ENCODE measurements at places on chromosomes 12 and 14.

DNA sequence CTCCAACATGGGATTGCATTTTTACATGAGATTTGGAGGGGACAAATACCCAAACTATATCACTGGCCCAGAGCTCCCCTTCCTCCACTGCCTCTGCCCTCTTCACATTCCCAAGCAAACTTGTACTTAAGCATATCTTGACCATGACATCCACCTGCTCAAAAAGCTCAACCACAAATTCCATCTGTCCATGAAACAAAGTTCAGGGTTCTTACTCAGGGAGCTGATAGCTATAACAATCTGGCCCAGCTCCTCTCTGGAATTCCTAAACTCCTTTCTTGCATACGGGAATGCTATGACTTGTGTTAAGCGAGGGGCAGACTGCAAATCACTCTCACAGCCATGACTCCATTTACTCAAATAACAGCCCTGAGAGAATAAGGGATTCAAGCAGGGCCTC is 152.1 kb downstream of the GALC start:
- no peak for DNase-seq

DNA sequence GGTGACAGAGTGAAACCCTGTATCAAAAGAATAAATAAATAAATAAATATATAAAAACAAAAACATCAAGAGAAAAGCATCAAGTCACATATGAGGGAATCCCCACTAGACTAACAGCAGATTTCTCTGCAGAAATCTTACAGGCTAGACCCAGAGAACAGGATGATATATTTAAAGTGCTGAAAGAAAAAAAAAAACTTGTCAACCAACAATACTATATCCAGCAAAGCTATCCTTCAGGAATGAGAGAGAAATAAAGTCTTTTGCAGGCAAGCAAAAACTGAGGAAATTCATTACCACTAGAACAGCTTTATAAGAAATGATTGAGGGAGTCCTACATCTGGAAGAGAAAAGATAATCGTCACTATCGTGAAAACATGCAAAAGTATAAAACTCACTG is 6.4 kb upstream of the SFSWAP start:
- no peak for DNase-seq

- DNase-seq: no peak
These were observed 163.9 kb downstream of the PTCSC3 start for GRCh38 chr14:36012621-36013020.

- DNase-seq: no peak
These were observed 114.3 kb downstream of the ADCK1 start for GRCh38 chr14:77914073-77914721.

- no peak for DNase-seq
These were observed 13.2 kb upstream of the OVCH1 start for GRCh38 chr12:29510591-29511185.

DNA sequence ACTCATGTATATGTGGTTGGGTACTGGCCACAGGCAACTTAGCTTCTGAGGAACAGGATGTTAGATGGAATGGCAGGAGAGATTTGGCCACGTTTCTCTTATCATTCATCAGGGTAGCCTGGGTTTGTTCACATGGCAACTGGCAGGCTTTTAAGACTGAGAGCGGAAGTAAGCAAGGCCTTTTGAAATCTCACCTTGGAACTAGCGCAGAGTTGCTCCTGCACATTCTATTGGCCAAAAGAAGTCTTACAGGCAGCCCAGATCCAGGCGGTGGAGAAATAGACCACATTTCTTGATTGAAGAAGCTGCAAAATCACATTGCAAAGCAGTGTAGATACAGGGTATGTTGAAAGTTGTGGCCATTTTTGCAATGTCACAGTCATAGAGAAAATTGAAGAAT is 3.7 kb downstream of the CLEC4A start:
- peak; percentile 79 for DNase-seq

- no peak for DNase-seq
These were observed 23.5 kb downstream of the OR6C68 start for GRCh38 chr12:55515696-55516095.
